ENCODE measurements at places on chromosomes 11 and 22. TPM values are rescaled to one million over a fixed set of nuclear protein-coding genes. Genes with fewer than 3 reads are reported as not detected.

The LYVE1 gene
- total RNA-seq: not detected

The CABP7 gene
- not detected for total RNA-seq

The TSSK2 gene
- not detected for total RNA-seq

The PC gene
- total RNA-seq: 38.0 TPM

The MYH9 gene
- total RNA-seq: 461 TPM

The SBF2 gene
- 45.7 TPM for total RNA-seq

The CARD10 gene
- total RNA-seq: 2.5 TPM

The E2F8 gene
- not detected for total RNA-seq

The NUCB2 gene
- 119 TPM for total RNA-seq

The OTUB1 gene
- total RNA-seq: 45.5 TPM

The RCE1 gene
- 8.8 TPM for total RNA-seq

The ANKK1 gene
- 0.17 TPM for total RNA-seq

The PATE4 gene
- total RNA-seq: not detected

The OR51T1 gene
- total RNA-seq: not detected

The TMEM191C gene
- total RNA-seq: 1.1 TPM

The CSF2RB gene
- under 0.01 TPM for total RNA-seq

The POTEH gene
- total RNA-seq: not detected

Measured in bronchial smooth muscle cell (primary cell).